Activated CD8-positive, alpha-beta memory T cell treated with anti-CD3 and anti-CD28 coated beads, Interleukin-2, amount 50 U/mL, for 48 hours (primary cell): ENCODE measurements at places on chromosomes 1 and 21.

- DNase-seq: no peak
Measured at GRCh38 chr1:30538226-30538992, 185.0 kb downstream of the MATN1 start.

DNA sequence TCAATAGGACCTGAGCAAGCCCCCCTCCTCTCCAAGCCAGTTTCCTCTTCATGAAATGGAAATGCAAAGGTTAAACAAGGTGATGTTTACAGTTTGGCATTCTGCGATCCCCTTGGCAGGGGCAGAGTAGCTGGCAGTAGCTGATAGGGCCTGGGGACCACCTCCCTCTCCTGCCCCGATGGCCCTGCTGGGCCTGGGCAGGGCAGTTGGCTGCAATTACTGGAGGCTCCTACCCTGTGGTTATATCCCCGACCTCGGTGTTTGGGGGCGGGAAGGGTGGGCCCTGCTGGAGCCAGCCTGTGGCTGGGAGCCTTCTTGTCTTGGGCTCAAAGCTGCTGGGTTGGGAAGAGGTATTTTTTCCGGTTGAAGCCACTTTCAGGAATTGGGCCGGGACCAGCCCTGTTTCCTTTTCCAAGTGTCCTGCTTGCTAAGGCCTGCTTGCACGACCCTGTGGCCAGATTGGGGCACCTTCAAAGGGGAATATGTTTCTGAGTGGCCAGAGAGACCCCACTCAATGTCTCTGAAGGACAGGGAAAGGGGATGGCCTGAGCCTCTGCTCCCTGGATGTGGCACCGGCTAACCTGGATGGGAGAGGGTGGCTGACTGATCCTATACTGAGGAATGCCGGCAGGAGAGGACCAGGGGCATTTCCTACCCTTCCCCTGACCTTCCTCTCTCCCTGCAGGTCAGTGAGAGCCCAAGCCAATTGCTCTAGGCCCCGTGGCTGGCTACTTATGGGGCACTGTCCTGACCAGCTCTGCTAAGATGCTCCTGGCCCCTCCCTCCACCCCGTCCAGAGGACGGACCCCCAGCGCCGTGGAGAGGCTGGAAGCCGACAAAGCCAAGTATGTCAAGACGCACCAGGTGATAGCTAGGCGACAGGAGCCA is 1.9 kb downstream of the FAM110D start:
- DNase-seq: no peak

- no peak for DNase-seq
Measured at GRCh38 chr1:59018446-59018845, 234.6 kb upstream of the JUN start.

GRCh38 chr1:7343882-7344281 is 427.2 kb upstream of the VAMP3 start:
- no peak for DNase-seq

DNA sequence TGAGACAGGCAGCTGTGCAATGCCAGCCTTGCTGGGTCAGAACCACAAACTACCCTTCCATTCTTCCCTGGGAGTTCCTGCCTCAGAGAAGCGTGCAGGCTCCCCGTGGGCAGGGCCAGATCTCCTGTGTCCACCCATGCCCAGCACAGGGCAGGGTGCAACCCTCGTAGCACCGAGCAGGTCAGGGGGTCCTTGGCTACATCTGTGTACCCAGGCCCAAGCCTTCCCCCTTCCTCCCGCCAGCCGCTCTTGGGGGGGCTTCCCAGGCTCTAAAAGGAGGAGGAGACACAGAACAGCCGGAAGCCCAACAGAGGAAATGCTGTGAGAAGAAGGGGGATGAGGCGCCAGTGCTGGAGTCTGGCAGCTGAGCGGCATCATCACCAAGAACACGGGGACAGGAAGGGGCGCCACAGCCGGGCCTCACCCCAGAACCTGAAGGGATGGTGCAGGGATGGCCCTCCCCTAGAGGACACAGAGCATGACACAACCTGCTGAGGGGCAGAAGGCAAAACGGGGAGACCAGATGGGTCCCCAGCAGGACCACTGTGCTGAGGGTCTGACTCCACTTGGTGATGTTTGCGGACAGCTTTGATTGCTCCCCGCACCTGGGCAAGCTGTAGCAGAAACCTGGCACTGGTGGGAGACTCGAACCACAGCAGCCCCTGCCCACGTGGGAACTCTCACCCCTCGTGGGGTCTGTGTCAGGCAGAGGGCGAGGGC is 233.2 kb downstream of the NPHP4 start:
- DNase-seq: no peak

GRCh38 chr1:42756956-42757891 is 9.6 kb downstream of the P3H1 start:
- DNase-seq: no peak

DNA sequence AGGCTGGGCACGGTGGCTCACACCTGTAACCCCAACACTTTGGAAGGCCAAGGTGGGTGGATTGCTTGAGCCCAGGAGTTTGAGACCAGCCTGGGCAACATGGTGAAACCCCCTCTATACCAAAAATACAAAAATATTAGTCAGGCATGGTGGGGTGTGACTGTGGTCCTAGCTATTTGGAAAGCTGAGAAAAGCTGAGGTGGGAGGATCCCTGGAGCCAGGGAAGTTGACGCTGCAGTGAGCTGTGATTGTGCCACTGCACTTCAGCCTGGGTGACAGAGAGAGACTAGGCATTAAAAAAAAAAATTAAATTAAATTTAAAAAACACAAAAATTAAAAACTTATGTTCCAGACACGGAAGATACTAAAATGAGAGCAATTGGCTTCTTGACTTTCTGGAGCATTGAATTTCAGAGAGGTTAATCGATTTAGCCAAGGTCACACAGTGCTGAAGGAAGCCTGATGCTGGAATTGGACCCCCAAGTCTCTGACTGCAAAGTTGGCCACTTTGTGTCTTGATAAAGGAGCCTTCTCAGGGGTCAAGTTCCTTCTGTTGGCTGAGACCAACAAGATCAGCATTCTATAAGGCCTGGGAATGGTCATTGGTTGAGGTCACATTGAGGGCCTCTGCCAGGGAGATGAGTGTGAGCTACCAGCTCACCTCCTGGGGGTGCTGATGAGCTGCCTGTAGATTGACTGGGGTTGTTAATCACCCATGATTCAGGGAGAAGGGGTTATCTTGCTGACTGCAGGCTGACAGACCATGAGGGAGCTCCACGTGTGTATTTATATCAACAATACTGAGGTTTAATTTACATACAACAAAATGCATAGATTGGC is 54.3 kb downstream of the RPS6KA1 start:
- no peak for DNase-seq

DNA sequence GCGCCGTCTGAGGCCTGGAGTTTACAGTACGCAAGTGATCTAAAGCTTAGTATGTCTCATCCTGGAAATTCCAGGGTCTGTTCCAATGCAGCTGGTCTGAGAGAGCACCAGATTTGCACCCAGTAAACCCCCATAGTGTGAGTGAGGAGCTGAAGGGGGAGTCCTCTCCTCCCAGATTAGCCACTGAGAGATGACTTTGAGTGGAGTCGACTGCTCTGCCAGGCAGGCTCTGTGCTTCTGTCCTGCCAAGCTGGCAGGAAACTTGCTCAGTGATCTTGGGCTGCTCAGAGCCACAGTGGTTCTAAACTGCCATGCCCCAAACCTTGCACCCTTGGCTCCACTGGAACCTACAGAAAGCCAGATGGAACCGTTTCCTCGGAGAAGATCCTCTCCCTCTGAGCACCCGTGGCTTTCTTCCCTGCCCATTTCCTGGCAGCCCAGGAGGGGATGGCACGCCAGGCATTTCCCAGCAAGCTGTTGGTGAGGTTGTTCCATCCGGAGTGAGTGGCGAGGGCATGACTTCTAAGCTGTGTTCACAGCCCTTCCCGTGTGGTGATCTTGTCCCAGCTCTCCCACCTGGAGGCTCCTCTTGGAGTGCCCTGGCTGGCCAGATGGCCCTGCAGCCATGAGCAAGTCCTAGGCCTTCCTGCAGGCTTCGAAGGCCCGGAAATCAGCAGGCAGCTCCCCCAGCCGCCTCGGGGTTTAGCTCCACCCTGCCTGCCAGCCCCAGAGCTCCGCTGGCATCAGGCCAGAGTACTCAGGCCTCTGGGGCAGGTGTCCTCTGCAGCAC is 125.9 kb upstream of the VAMP3 start:
- DNase-seq: no peak

- DNase-seq: no peak
Measured at GRCh38 chr1:43552813-43553212, 22.1 kb downstream of the PTPRF start.

DNA sequence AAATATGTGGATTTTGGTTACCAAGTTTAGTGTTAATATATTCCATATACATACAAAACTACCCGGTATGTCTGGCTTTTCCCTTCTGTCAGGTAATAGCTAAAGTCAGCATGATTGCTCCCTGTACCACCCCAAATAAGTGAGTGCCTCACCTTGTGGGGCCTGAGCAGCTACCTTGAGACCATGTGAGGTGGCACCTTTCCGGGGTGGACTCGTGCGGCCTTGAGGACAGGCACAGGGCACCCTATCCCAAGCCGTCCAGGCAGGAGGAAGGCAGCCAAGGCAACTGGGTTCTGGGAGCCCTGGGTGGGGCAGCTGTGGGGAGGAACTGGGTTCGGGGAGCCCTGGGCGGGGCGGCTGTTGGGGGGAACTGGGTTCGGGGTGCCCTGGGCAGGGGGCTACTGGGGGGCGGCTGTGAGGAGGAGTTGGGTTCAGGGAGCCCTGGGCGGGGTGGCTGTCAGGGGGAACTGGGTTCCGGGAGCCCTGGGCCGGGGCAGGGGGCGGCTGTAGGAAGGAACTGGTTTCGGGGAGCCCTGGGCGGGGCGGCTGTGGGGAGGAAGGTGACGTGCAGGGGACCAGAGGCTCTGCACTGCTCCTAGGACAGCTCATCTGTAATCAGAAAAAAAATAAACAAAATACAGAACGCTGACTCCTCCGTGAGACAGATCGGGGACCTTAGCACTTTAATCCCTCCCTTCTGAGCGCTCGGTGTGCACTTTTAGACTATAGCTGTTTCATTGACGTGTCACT is 63.3 kb downstream of the POFUT2 start:
- DNase-seq: no peak

- DNase-seq: no peak
Measured at GRCh38 chr1:59577774-59578173, 237.0 kb upstream of the HOOK1 start.

GRCh38 chr1:210687582-210688279 is 359.0 kb downstream of the HHAT start:
- no peak for DNase-seq

GRCh38 chr1:64231153-64231552 is 27.7 kb downstream of the UBE2U start:
- DNase-seq: no peak
